ENCODE measurements at places on chromosomes 1 and 21.
A peak's percentile ranks its signal among the peaks of the same experiment; 100 is the strongest.

GRCh38 chr1:66546047-66546810 lies 12.3 kb downstream of the SGIP1 start:
- DNase-seq = no peak

- DNase-seq = no peak
Measured at GRCh38 chr1:188584119-188584518, 1755.4 kb downstream of the PLA2G4A start.

- no peak for DNase-seq
Measured at GRCh38 chr1:7301664-7301981, 469.5 kb upstream of the VAMP3 start.

DNA sequence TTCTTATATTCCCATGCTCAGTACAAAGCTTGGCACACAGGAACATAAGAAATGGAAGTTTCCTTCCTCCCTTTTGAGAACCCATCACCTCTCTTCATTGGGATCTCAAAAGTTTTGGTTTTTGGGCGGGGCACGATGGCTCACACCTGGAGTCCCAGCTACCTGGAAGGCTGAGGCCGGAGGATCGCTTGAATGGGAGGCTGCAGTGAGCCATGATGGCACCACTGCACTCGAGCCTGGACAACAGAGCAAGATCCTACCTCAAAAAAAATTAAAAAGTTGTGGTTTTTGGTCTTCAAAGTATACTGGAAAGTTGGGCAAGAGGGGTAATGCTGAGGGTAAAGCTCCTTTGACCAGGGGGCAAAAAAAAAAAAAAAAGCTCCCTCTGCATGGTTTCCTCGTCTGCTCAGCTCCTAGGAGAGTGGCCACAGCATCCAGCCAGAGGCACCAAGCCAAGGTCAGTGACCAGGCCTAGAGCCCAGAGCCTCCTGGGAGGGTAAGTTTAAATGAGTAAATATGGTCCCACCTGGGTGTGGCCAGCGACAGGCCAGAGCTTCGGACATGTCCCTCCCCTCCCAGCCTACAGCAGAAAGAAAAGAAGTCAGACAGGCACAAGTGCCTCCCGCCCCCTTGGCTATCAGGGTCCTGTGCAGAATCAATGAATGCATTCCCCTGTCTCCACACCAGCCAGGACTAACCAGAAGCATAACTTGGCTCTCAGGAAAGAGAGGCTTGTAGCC lies 5.0 kb downstream of the MEF2D start:
- no peak for DNase-seq

DNA sequence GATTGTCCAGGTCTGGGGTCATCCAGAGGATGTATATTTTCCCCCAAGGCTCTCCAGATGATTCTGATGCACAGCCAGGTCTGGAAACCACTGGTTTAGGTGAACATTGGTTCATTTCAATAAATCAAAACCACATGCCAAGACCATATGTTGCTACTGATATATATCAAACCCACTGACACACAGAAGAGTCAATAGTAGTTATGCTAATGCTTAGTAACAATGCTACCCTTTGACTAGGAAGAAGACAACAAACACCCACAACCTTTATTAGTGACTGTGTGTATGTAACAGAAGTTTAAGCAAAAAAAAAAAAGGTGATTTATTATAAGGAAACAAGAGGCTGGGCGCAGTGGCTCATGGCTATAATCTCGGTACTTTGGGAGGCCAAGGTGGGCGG lies 35.6 kb upstream of the POU2F1 start:
- no peak for DNase-seq

GRCh38 chr1:221718381-221719277 lies 23.3 kb downstream of the DUSP10 start:
- DNase-seq = peak; percentile 86

DNA sequence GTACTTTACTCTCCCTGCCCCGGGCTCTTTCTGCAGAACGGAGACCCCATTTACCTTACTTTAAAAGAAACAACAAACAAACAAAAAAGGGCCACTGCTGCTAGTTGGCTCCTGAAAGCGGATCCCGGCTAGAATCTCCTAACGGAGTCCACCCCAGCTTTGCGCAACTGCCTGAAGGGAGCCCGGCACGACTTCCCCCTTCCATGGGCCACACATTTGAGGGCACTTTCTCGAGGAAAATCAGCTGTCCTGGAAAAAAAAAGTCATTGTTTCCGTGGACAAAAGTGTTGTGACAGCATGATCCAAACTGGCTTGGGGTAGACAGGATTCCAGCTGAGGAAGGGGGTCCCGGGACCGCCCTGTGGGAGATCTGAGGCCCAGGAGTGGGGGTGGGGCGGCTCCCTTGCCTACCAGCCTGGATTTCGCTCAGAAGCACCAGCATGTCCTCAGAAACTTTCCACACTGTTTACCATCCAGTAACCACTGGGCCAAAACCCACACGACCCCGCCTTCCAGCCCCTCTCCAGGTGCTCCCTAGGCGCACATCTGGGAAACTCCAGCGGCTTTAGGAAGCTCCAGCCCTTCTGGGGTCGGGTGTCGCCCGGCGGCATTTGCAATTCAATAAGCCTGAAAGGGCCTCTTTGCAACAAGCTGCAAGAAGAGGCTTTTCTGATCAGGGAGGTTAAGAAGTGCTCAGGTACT lies 4.8 kb downstream of the RIPK4 start:
- no peak for DNase-seq

- DNase-seq = no peak
Measured at GRCh38 chr1:157400766-157401165, 151.5 kb downstream of the FCRL5 start.

DNA sequence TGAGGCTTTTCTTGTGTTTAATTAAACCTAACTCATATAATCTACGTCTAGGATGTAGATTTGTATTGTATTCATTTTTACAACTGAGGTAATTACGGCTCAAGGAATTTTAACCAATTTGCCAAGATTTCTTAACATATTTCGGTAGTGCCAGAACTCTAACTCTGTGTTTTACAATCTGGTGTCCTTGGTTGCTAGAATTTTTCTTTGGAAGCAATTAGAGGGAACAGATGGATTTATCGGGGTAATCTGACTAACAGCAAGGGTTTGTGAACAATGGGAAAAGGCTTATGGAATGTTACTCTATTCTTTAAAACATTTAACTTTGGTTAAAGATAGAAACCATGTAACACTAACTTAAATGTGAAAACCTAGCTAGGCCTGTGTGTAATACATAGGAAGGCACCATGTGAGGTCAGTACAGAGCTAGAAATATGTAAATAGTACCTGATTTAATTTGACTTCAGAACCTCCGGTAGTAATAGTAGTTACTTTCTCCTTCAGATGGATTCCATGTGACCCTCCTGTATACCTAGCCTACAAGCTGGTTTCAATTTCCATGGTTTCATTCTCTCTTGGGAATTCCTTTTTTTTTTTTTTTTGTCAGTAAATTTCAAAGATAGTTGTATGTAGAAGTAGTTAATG lies 1.2 kb downstream of the MTF2 start:
- DNase-seq = peak; percentile 26

- DNase-seq = peak; percentile 89
Measured at GRCh38 chr1:15847100-15847892, at the start of gene SPEN. TSS of gene SPEN (plus strand) at chr1:15847707. CDS start at chr1:15848068, 361 bp downstream.

GRCh38 chr1:32741413-32742198 lies 39.0 kb upstream of the SYNC start:
- DNase-seq = no peak

- DNase-seq = no peak
Measured at GRCh38 chr1:109240158-109241152, 8.9 kb upstream of the CELSR2 start.

DNA sequence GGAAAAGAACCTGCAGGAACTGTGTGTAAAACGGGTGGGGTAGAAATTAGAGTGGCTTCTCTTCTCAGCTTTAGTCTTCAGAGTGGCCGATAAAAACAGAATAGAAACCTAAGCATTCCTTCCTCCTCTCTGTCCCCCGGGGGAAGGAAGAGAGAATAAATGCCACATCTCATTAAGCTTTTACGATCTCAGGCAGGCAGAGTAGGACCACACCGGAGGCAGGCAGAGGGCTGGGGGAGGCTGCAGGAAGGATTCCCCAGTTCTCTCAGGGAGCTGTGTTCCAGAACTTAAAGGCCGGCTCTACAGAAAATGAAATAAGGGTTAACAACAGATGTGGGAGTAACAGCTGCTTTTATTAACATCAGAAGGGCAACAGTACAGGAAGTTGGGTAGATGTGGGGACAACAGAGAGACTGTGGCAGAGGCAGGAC lies 24.5 kb upstream of the MEF2D start:
- no peak for DNase-seq

- DNase-seq = peak; percentile 90
Measured at GRCh38 chr1:209648931-209649776, 3.1 kb downstream of the LAMB3 start.

DNA sequence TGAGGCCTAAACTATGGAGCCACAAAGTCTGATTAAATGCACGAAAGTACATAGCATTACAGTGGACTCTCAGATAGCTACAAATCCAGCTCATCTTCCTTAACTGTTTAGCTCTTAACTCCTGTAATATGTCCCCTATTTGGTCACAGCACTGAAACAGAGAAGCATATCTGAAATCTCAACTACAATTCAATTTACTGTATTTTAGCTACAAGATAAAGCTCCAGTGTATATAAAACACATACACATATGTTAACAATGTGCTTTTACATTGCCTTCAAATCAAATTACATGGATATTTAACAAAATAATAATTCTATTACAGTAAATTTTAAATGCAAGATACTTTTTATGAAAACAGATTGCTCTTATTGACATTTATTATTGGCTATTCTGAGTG lies 849.3 kb upstream of the PRMT6 start:
- DNase-seq = no peak

GRCh38 chr1:112673592-112674439 lies 643 bp upstream of the MOV10 start:
- peak; percentile 29 for DNase-seq

DNA sequence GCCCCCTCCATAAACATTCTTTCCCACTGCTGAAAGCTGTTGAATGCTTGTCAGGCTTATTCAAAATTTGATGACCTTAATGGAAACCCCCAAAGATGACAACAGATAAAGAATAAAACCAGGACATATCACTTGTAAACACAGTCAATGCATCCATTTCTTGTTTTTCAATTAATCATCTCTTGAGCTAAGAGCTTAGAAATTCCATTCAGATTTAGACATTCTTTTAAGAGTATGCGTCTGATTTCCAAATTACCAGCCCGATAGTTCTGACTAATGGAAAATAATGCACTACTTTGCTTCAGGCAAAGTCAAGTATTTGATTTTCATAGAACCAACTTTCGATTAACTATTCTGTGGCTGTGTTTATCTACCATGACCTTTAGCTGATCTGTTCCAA lies 100.6 kb upstream of the RUNX1 start:
- DNase-seq = no peak

DNA sequence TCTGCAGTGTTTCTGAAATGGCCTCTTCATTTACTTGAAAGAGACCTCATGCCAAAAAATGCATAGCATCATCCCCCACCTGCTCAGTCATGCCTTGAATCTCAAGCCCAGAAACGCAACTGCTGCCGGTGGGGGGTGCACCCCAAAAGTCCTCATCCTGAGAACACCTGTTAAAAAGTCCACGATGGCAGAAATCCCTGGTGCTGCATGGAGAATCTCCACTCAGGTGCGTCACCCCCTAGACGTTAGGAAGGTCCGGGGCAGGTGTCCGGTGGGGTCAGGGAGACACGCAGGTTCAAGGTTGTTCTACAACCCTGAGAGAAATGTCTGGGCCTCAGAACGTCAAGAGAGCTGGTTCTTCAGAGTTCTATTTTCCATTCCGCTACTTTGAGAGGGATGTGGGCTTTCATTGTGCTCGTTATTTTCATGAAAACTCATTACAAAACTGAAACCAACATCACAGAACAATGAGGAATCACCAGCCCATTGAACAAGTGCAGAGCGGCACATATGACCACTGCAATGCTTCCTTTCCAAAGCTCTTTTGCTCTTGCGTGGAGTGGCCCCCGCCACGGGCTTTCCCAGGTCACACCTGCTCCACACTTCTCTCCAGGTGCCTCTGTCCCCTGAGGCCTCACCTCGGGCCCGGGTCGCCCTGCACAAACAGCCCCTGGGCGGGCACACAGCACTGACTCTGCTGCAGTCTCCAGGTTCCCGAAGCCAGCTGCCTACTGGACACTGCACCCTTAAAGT lies 201.9 kb downstream of the TOMM20 start:
- DNase-seq = no peak

- DNase-seq = no peak
Measured at GRCh38 chr1:100322436-100323211, 29.7 kb upstream of the CDC14A start.

- DNase-seq = no peak
Measured at GRCh38 chr1:22408230-22408629, 43.4 kb upstream of the ZBTB40 start.

- no peak for DNase-seq
Measured at GRCh38 chr1:66237042-66237441, 296.9 kb upstream of the SGIP1 start.

DNA sequence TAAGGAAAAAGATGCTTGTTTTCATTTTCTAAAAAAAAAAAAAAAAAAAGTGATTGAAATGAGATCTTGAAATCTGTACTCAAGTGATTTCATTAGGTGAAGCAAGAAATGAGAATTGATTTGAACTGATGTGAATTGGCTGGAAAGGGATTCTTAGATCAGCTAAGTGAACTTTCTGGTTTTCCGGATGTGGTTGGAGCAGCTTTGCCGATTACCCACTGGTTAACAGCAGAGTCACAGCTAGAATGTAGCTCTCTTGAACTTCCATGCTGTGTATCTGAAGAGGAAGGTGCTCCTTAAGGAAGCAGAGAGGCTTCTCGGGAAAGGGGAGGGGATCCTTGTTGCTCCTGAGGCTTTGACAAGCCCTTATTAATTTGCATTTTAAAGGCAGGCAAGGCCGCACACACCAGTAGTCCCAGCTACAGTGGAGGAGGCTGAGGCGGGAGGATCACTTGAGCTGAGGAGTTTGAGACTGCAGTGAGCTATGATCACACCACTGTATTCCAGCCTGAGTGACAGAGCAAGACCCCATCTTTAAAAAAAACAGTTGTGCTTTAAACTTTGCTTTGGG lies 28.7 kb upstream of the PWP2 start:
- no peak for DNase-seq

GRCh38 chr1:220407191-220407590 lies 120.7 kb upstream of the MARK1 start:
- DNase-seq = no peak

DNA sequence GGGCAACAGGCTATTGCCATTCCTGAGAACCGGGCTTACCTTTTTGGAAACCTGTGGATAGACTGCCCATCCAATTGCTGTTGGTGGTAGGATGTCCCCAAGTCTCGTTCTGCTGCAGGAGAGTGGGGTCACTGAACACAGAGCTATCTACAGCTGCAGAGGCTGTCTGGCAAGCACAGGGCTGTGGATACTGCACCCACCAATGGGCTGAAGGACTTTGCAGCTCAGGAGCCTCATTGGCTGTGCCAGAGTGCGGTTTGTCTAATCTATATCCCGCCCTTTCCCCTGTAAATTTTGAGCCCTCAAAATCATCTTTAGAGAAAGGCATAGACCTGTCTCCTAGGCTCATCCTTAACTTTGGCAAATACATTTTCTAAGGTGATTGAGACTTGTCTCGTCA lies 15.3 kb downstream of the RNF187 start:
- DNase-seq = no peak

GRCh38 chr21:31253684-31254083 lies 90.4 kb downstream of the TIAM1 start:
- no peak for DNase-seq

Data from AG04450 (cell line).